ENCODE measurements at places on chromosomes 16 and 17.

DNA sequence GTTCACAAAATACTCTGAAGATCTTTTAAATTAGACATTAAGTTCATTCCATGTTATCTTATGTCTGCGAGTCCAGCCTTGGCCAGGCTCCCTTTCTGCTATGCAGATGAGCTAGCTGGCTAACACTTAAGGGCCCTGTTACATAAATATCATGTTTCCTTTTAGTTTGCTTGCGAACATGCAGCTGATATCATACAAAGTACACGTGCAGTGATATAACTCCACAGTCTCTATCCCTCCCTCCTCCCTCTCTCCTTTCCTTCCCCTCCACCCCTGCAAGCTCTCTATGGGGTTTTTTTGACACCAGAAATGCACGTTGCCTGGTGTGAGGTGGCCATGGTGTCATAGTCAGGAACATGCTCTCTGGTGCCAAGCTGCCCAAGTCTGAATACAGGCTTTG, 46.1 kb downstream of the ARHGAP17 start:
- DNase-seq: no peak

GRCh38 chr17:55577687-55578086, 66.4 kb upstream of the SMIM36 start:
- no peak for DNase-seq

- no peak for DNase-seq
These were observed 72.8 kb upstream of the BRD7 start for GRCh38 chr16:50441486-50442157.

- peak; percentile 6 for DNase-seq
These were observed 356.4 kb upstream of the GOT2 start for GRCh38 chr16:59090541-59090940.

GRCh38 chr17:6568184-6568758, 11.9 kb upstream of the PITPNM3 start:
- DNase-seq: no peak

GRCh38 chr17:28725660-28726225, 290 bp downstream of the TLCD1 start:
- DNase-seq: peak; percentile 80

DNA sequence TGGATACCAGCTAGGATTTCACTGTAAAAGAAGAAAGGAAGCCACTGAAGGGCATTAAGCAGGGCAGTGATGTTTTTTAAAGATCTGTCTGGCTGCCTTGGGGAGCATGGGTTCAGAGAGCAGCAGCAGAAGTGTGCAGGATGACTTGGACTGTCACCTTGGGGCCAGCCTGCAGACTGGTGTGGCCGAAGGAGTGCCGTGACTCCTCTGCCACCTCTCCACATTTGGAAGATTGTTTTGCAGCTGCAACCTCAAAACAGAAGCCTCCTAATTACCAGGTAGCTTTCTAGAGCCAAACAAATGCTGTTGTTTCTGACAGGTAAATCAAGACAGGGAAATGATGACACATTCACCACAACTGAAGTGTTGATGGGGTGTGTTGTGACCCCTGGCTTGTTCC, 681.4 kb downstream of the WWOX start:
- DNase-seq: no peak

GRCh38 chr16:79269211-79269863, 331.2 kb downstream of the MAF start:
- no peak for DNase-seq

Data from fibroblast of lung (primary cell).